ENCODE measurements at places on chromosomes 7 and 10.

DNA sequence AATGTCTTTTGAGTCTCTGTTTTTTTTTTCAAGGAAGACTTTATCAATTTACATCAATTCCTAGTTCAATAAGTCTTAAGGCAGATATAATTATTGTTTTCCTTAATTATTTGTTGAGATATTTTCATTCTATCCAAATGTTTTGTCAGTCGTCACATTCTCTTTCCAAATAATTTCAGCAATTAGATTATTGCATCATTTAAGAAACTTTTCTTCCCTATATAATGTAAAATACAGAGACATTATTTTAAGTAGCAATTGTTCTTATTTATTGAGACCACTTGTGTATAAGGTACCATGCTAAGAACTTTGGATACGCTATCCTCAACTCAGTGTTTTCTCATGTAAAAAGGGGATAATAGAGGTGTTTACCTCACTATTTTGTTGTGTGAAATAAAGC is 38.1 kb upstream of the GNAT3 start:
- DNase-seq, result no peak

GRCh38 chr7:178444-178843 is 13.9 kb upstream of the FAM20C start:
- DNase-seq, result no peak

DNA sequence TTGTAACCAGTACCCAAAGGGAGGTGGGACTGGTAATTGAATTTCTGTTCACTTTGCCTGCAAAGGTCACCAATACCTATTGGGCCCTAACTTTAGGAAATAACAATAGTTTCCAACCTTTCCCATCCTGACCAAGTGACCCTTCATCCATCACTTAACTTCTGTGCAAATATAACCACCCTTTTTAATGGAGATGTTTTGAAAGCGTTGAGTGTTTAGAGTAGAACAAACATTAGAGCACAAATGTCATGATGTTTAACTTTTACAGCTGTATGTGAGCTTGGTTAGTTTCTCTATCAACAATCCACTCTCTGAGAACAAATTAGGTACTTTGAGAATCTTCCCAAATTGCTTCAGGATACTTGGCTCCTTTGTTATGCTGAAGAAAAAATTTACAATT is 66.4 kb downstream of the MET start:
- DNase-seq, result no peak

- DNase-seq, result no peak
Measured at GRCh38 chr10:35993591-35994515, 351.8 kb upstream of the FZD8 start.

DNA sequence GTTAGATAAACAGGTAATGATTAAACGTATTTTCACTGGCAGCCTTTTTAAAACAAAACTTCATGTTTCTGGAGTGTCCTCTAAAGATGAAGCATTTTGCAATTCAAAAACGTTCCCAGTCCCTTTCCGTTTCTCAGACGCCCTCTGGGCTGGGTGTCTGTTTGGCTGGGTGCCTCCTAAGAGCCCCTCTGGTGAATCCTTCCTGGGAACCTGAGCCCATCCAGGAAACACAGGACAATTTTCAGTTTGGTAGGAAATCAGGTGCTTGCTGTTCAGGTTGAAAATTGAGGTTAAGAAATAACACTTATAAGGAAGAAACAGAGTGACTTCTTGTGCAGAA is 76.7 kb downstream of the CHN2 start:
- DNase-seq, result no peak

- no peak for DNase-seq
Measured at GRCh38 chr7:151895008-151895630, 18.2 kb upstream of the PRKAG2 start.

GRCh38 chr7:84549409-84549808 is 354.8 kb upstream of the SEMA3A start:
- DNase-seq, result no peak

DNA sequence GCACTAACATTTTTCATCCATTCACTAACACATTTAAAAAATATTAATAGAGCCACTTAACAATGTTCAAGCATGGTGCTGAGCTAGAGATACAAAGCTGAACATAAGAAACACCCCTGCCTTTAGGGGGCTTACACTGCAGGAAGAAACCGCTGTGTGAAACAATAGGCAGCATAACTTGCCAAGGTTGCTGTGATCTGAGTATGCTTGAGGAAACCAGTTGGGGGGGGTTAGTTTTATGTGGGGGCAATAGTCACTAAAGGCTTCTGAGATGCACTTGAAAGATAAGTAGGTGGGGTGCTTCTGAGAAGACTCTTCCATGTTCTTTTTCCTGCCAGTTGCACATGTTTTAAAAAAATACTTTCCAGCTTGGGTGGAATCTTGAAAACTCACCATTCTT is 2.8 kb downstream of the RBM17 start:
- no peak for DNase-seq

GRCh38 chr10:46223064-46223480 is 63.7 kb upstream of the ANTXRL start:
- DNase-seq, result no peak

GRCh38 chr7:30285536-30286284 is 1.3 kb downstream of the ZNRF2 start:
- DNase-seq, result peak; percentile 35

GRCh38 chr7:7443806-7444350 is 91.8 kb downstream of the COL28A1 start:
- DNase-seq, result no peak

GRCh38 chr10:78284381-78284780 is 250.7 kb downstream of the RPS24 start:
- no peak for DNase-seq

DNA sequence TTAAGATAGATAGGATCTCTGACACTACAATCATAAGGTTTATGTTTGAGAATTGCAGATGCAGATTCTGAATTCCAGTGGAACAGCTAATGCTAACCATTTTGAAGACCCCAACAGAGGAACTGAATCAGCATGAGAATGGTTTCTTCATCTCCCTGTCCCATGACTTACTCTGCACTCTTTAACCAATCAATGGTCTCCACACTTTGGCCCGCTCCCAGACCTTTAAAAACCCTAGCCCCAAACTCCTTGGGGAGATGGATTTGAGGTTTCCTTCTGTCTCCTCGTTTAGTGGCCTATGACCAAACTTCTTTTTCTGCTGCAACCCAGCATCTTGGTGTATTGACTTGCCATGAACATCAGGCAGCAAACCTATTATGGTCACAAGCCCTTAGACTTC is 804.9 kb downstream of the LRMDA start:
- DNase-seq, result no peak

- DNase-seq, result no peak
Measured at GRCh38 chr10:125021686-125022344, 79.9 kb downstream of the ZRANB1 start.
